ENCODE measurements at places on chromosomes 2 and 18.

GRCh38 chr2:28547906-28548600 lies 52.2 kb downstream of the PLB1 start:
- no peak for DNase-seq

GRCh38 chr2:11640132-11640531 lies 29.9 kb downstream of the NTSR2 start:
- no peak for DNase-seq

GRCh38 chr2:38076710-38077430 lies 919 bp upstream of the CYP1B1 start:
- DNase-seq = no peak

DNA sequence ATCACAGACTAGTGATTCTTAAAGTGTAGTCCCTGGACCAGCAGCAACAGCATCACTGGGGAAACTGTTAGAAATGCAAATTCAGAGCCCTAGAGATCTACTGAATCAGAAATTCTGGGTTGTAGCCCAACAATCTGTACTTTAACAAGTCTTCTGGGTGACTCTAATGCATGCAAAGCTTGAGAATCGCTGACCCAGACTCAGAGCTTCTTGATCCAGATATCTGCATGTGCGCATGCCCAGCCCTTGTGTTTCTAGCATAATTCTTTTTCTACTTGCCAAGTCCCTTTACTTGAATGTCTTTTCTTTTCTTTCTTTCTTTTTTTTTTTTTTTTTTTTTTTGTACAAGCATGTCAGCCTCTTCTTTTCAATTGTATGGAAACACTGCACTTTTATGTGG lies 60.4 kb downstream of the FIGN start:
- DNase-seq = no peak

DNA sequence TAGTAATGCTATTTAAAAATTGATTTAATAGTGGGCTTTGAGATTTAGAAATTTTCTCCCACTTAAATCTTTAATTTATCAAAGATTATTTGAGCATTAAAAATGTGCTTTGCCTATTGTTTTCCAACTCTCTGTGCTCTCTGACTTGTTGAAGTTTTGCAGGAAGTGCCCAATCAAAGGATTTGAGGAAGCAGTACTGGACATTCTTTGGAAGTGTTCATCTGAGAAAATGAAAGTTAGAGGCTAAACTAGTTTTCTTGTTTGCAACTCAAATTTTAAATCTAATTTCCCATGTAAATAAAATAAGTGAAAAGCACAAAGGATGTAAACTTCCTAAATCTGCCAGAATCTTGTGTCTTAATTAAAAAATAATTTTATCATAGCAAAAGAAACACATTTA lies 89.1 kb downstream of the CAMKMT start:
- DNase-seq = no peak

- no peak for DNase-seq
Observed at GRCh38 chr2:169694894-169695260, 608 bp downstream of the PHOSPHO2 start.

DNA sequence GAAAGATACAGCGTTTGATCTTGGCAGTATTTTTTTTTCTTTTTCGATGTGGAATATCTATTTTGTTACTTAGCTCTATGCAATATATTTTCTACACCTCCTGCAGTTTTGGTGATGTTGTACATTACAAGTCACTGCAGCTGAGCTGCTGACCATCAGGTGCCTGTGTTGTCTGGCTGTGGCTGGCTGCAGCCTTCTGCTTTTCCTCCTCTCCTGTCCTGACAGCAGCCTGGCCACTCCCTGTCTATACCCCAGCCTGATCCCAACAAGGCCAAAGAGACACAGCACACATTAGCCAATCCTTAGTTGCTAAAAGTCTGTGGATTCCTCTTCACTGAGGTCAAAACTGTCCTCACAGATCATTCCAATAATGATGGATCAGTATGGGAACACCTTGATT lies 222.3 kb downstream of the MYT1L start:
- DNase-seq = no peak

DNA sequence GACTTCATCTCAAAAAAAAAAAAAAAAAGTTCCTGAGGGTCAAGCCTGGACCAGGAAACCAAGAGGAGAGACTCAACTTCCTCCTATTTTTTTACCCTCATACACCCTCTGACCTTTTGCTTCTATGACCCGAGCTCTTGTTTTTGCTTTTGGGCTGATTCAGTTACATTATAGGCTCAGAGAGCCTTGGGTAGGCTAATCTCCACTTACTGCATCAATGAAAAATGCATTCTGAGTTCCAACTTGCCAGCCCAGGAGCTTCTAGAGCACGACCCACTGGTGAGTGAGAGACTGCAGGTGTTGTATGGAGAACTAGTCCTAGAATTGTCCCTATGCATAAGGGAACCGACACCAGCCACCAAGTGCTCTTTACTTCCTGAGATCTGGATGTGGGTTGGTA lies 91.1 kb downstream of the CABLES1 start:
- DNase-seq = peak; percentile 50

- no peak for DNase-seq
Observed at GRCh38 chr2:218809515-218809914, 22.1 kb downstream of the PRKAG3 start.

GRCh38 chr2:59033661-59034060 lies 792.5 kb upstream of the FANCL start:
- no peak for DNase-seq

GRCh38 chr2:217512259-217512658 lies 490.5 kb downstream of the TNS1 start:
- DNase-seq = no peak

Data from foreskin keratinocyte (primary cell).